NCI-H1436 treated with DMSO at 0.1 percent for 48 hours (cell line): ENCODE measurements at places on chromosomes 3 and 15.

DNA sequence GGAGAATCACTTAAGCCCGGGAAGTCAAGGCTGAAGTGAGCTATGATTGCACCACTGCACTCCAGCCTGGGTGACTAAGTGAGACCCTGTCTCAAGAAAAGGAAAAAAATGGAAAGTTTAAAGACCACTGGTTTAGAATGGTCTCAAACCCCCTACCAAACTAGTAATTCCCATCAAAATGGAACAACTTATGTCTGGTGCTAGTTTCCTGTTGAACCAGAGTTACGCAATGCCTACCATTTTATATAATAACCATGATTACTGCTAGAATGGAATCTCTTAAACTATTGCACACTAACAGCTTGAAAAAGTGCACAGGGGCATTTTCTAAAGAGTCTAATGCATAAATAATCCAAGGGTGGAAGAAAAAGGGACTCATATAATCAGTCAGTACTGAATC is 43.6 kb downstream of the DMXL2 start:
- no peak for DNase-seq

- no peak for DNase-seq
Observed at GRCh38 chr15:78620527-78621421, at the start of gene CHRNA3. TSS of gene CHRNA3 (minus strand) at chr15:78620996. CDS start at chr15:78620794, 202 bp downstream.

DNA sequence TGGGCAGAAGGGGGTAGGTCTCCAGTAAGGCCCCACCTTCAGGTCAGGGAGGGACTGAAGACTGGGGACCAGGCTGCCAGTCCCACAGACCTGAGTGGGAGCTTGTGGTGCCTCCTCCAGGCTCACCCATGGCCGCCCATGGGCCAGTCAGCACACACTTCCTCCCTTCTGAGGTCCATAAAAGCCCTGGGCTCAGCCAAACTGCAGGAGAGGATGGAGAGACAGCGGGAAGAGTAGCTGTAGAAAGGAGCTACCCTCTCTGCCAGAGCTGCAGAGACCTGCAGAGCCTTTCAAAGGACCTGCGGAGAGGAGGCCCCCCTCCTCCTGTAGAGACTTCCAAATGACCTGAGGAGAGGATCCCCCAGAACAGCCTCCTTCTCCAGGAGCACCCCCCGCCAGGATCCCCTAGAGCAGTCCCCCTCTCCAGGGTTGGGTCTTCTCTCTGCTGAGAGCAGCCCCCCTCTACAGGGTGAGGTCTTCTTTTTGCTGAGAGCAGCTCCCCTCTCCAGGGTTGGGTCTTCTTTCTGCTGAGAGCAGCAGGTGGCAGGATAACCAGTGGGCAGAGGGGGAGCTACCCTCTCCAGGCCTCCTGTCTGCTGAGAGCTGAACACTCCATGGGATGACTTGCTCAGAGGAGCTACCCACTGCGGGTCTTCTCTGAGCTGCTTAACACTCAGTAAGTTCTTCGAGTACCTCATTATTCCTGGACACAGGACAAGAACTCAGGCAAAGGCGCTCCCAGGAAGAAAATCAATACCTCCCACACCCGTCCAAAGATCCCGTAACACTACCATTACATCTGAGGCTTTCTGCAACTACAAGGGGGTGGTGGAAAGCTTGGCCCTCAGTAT is 5.0 kb upstream of the SKIC8 start:
- no peak for DNase-seq

- no peak for DNase-seq
Observed at GRCh38 chr3:30941342-30941741, 46.9 kb upstream of the GADL1 start.

DNA sequence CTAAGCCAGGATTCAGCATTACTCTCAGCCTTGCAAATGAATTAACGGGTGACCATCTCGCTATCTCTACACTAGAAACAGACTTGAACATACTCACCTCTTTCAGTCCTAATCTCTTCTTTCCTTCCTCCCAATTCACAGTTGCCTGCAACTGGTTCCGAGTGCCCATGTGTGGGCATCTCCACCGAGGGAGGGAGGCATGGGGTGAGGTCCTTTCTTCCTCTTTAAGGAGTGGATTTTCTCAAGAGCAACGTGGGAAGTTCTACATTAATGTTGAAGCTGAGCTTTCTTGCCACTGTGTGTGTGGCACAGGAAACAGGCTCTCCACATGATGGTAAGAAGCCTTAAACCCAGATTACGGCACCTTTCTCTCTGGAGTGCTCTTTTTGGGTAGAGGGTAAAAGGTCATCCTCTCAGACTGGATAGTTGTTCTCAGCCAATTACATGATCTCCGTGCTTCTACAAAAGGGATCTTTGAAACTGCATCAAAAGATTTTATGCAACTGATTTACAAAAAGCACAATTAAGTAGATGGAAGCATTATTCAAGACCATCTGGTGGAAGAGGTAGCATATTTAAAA is 286.8 kb upstream of the NR2F2 start:
- DNase-seq = no peak

GRCh38 chr15:81323559-81323943 is 390 bp downstream of the STARD5 start:
- DNase-seq = no peak
